ENCODE measurements at places on chromosomes 5 and 9. TPM values are rescaled to one million over a fixed set of nuclear protein-coding genes. Genes with fewer than 3 reads are reported as not detected.
A peak's percentile ranks its signal among the peaks of the same experiment; 100 is the strongest.

GRCh38 chr5:78974011-78974410 lies 11.1 kb downstream of the ARSB start:
- DNase-seq: no peak

GRCh38 chr5:5065472-5065871 lies 74.7 kb upstream of the ADAMTS16 start:
- no peak for DNase-seq

DNA sequence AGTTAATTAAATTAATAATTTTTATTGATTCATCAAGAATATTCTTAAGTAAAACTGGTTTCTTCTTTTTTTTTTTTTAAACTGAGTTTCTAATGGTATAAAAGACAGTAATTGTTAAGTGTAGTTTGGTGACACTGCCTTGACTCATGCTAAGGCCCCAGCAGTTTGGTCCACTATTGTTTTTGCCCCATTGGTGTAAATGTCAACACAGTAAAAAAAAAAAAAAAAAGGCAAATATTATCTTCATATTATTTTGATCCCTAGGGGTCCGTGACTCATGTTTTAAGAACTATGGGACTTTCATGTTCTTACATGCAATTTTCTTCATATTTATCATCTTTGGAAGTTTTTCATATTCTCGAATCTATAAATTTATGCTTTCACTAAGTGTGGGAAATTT lies 29.2 kb upstream of the JAK2 start:
- DNase-seq: no peak

DNA sequence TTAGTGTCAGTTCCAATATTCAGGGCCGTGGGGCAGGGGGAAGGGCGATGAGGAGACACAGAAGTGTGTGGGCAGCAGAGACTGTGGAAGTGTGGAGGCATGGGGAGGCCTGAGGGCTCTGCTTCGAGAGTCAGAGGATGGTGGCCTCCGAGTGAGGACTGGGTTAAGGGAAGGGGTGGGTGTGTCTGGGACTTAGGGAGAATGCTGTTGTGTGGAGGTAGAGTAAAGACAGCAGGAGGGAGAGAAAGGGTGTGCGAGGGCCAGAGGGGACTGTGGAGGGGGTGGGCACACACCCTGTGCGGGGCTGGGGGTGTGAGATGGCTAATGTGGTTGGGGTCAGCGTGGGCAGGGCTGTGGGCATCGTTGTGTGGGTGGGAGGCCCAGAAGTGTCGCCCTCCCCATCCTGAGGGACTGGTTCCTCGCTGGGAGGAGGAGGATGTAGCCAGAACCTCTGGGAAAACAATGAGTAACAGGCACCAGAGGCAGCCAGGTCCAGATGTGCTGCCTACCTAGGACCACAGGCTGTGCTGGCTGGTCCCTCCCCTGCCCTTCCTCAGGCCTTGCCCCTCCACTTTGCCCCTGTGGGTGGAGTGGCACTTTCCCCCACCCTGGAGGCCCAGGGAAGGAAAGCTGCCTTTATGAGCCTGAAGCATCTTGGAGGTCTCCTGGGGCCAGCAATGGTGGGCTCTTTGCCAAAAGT lies 4.2 kb downstream of the USP20 start:
- DNase-seq: no peak

GRCh38 chr9:33233626-33234342 lies 6.2 kb upstream of the SPINK4 start:
- peak; percentile 75 for DNase-seq

The TEX48 gene
- total RNA-seq: not detected

All from urinary bladder (tissue), 4 donors.